ENCODE measurements at places on chromosomes 7 and 10.
A peak's percentile ranks its signal among the peaks of the same experiment; 100 is the strongest.

- no peak for DNase-seq
These were observed 120.6 kb downstream of the NEBL start for GRCh38 chr10:20776384-20777118.

GRCh38 chr10:86169506-86170254, 196.9 kb downstream of the GRID1 start:
- DNase-seq, result no peak

DNA sequence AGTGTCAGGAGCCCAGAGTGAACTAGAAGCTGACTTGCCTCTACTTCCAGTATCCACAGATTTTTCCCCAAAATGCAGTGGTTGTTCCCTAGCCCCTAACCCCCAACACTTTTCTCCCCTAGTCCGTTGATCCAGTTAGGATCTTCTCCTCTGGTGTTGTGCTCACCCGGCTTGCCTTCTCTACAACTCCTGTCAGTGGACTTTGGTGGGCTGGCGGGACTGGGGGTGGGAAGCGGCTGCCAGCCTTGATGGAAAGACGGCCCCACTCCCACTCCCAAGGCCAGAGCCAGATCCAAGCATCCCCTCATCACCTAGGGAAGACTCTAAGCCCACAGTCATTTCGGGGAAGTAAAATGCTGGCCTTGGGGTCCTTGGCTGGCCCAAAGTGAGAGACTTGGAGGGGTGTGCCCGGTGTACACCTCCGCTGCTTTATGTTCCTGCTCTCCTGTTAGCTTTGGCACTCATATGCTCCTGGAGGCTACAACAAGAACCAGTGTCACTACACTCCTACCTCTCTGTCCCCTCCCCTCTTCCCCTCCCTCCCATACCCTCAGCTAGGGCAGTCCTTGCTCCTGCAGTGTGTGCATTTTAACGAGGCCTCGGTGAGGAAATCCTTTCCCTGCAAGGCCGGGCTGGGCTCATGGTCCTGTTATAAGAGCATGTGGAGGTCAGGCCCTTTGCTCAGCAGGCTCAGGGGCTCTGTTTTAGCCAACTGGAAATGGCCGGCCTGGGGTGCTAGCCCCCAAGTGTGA, 930 bp upstream of the HOXA10 start:
- no peak for DNase-seq

DNA sequence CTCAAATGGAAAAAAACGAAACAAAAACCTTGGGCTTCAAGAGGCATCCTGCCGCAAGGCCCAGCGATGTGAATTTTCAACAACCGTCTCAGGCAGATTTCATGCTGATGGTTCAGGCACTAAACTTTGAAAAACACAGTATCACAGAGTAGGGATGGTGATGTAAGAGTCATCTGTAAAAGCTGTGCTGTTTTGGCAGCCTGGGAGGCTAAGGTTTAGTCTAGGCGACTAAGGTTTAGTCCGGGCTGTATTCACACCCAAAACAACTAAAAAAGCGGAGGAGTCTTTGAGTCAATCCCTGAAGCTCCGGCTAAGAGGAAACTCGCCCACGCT, 420 bp upstream of the MINPP1 start:
- no peak for DNase-seq

DNA sequence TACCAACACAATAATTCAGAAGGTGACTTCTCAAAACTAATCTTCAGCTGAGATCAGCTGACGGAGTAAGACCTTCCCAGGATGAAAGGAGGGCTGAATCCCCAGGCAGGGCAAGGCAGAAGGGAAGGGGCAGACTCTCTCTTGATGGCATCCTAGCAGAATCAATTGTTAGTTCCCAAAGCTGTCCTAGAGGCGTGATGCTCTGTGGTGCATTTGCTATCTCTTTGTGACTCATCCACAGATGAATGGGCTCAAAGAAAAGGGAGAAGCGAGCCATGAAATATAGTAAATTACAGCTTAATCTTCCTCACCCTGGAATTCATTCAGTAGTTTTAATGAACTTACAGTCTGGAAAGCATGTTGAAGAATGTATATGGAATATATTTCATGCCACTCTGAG, 37.2 kb downstream of the PDE1C start:
- no peak for DNase-seq

DNA sequence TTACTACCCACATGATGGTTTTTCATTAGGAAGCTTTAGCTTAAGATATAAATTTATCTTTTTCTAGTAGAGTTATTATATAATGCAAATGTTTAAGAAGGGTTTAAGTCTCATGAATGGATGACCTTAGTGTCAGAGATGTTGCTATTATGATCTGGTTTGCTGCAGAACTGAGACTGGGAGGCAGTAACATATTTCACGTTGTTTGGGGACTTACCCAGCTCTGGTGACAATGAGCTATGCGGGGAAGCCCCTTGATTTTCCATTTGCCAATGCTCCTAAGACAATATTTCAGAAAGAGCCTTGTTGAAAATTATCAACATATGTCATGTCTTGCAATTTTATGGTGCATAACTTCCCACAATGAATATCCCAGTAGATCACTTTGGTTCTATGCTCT, 754.6 kb downstream of the REEP3 start:
- no peak for DNase-seq

DNA sequence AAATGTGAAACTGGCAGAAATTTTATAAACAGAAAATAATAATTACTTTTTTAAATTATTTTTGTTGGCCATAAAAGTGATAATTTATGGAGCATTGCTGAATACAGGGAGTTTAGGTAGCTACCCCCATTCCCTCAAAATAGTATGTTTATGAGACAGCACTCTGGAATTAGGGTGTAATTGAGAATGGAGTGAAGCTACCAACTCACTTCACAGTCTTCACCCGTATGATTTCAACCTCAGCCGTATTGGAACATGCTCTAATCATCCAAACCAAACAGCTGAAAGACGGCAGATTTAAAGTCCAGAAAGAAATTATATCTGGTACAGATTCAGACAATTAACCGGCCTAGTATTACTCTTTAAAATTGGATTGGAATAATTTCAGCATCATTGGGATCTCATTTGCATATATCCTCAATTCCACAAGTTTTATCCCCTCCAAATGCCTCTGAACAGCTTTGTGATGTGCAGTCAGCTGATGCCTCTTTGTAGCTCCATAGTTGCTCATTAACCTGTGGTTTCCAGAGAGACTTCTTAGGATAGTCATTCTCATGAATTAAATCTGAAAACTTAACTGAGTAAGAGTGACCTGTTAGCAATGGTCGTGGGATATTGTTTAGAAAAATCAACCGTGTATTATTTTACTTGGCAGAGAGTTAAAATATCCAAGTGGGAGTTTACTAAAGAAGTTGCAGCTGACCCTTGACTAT, 59.1 kb upstream of the GJD4 start:
- DNase-seq, result no peak

- DNase-seq, result no peak
These were observed 1.4 kb upstream of the ASIC3 start for GRCh38 chr7:151046603-151047573.

DNA sequence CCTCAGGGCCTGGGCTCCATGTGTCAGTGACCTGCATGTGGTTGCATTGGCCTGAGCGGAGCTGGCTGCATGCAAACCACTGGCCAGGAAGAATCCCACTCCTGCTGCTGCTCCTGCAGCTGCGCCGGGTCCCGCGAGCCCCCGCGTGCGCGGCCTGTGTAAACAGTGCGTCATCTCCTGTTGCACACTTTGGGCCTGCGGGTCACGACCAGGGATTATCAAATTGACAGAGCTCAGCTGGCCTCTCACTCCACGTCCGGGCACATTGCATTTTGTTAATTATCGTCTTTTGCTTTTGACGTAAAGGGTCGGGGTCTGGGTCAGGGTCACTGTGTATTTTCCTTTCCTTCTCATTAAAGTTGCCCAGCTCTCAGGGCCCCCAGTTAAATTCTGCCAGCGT, 132.6 kb downstream of the RGS10 start:
- DNase-seq, result no peak

DNA sequence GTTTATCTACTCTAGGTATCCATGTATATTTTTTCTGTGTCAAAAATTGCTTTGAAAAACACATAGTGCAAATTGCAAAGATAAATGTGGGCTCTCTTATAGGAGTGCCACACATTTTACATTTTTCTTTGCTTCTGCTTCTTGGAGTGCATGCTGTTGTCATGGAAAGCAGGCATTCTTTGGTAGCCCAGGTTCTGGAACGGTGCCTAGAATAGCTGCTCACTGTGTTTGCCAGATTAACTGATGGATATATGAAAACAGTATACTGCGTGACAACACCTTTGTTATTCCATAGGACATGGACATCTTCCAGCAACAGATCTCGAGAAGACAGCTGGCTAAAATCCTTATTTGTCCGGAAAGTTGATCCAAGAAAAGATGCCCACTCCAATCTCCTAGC, 13.4 kb downstream of the NIPSNAP2 start:
- peak; percentile 80 for DNase-seq

GRCh38 chr7:150735596-150736358, 1.4 kb upstream of the GIMAP5 start:
- DNase-seq, result no peak

- no peak for DNase-seq
These were observed 239.6 kb upstream of the SHH start for GRCh38 chr7:156051884-156052283.

- DNase-seq, result no peak
These were observed 103.1 kb downstream of the PRKCQ start for GRCh38 chr10:6476989-6477388.

DNA sequence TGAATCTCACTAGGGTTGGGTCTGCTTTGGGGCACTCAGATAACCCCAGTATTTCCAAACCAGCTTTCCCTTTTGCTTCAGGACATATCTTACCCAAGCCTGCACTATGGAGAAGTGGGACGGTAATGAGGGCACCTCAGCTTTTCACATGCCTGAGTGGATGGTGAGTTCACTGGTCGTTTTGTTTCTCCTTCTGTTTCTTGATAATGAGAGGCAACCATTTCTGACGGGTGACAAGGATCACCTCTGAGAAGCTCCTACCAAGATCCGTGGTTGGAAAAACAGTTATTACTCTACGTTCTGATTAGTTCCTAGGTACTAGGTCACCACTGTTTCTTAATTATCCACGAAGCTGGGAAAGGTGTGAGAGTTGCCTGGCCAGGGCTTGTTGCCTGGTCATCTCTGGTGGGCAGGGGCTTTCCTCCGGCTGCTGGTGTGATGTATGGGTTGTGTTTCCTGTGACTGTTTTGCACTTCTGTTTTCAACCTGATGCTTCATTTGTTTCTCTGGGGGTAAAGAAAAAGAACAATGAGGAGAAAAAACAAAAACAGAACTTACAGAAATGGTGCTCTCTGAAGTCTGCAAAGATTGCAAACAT, 65.7 kb upstream of the STRIP2 start:
- no peak for DNase-seq

DNA sequence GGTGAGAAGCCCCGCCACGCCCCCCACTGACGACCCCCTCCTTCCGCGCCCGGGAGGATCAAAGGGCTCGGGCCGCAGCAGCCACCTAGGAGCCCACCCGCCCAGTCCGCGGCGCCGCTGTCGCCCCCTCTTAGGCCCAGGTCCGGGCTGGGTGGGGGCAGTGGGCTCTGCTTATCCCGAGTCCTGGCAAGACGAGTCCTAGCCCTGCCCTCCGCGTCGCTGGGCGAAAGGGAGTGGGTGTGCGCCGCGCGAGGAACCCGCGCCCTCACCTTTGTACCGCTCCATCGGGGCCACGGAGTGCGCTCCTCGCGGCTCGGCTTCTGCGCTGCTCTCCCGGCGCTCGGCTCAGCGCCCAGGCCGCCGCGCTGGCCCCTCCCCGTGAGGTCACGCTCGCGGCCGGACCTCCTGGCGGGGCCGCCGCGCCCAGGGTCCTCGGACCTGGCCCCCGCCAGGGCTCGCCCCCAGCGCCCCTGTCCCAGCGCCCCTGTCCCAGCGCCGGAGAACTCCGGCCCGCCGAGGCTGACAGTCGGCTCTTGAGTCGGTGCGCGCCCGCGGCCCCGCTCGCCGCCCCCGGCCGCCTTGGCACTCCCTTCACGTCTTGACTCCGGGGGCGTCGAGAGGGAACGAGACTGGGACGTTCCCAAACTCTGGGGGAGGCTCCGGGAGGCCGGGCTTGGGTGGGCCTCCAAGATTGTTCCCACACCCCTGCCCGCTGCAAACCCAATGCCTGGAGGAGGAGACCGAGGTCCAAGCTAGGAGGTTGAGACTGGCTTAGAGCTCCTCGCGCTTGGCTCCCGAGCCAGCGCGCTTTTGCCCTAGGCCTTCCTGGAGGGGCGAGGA, at the start of gene AFAP1L2:
TSS of gene AFAP1L2 (minus strand) at position 332 of the 840 bp plus-strand sequence. CDS start at position 285, 47 bp downstream.
- no peak for DNase-seq

DNA sequence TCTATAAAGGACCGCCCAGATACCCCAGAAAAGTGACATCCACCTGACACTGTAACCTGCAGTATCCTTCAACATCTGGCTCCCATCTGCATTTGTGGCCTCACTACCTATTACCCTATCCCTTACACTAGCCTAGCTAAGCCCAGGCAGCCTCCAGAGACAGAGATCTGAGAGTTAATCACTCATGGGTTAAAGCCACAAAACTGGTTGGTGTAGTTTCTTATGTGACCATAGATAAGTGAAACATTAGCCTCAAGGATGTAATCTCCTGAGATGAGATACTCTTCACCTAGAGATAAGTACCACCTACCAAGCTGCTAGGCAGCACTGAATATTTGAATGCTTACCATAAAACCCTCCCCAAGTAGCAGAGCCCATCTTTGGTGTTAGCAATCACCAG, 35.4 kb downstream of the CTTNBP2 start:
- no peak for DNase-seq

DNA sequence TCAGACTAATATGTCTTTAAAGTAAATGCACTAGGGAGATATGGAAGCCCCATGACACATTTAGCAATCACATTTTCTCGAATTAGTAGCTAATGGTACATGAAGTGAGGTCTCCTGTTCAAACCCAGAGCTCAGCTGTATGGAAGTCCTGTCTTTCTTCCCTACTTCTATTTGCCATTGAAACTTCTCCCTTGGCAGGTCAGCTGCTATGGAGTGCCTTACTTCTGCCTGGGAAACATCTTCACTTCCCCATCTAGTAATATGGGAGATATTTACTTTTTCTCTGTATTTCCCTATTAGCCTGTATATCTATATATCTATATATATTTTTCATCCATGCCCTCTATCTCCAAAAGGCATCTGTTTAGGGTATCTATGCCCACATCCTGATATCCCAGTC, 225.3 kb upstream of the INHBA start:
- DNase-seq, result no peak

DNA sequence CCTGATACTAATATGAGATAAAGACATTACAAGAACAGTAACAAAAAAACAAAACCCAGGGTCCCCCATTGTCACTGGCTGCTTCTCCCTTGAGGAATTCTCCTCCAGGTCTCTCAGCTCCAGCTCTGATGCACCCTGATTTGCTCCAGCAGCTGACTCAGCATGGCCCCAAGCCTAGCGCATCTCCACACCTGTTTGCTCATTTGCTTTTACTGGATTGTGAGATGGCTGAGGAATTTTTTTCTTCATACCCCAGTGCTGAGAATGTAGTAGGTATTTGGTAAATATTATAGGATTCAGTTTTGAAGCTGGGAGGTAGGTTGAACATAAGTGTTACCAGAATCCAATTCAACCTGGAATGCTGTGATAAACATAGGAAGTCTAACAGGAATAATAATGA, 171.9 kb downstream of the PKD1L1 start:
- DNase-seq, result no peak

GRCh38 chr10:130934293-130935127, 377.0 kb downstream of the TCERG1L start:
- no peak for DNase-seq

- no peak for DNase-seq
These were observed 15.6 kb upstream of the RTKN2 start for GRCh38 chr10:62284221-62284620.

All from HFF-Myc (cell line).